ENCODE measurements at places on chromosomes 11 and 22.

DNA sequence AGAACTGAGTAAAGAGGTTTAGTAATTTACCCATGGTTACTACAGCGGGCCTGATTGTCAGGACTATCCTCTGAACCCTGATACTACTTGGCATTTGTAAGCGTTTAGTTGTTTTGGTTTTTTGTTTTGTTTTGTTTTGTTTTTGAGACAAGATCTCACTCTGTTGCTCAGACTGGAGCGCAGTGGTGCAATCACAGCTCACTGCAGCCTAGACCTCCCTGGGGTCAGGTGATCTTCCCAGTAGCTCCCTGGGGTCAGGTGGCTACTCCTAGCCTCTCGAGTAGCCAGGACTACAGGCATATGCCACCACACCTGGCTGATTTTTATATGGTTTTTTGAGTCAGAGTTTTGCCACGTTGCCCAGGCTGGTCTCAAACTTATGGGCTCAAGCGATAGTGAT, 118.6 kb downstream of the WNT11 start:
- no peak for DNase-seq

DNA sequence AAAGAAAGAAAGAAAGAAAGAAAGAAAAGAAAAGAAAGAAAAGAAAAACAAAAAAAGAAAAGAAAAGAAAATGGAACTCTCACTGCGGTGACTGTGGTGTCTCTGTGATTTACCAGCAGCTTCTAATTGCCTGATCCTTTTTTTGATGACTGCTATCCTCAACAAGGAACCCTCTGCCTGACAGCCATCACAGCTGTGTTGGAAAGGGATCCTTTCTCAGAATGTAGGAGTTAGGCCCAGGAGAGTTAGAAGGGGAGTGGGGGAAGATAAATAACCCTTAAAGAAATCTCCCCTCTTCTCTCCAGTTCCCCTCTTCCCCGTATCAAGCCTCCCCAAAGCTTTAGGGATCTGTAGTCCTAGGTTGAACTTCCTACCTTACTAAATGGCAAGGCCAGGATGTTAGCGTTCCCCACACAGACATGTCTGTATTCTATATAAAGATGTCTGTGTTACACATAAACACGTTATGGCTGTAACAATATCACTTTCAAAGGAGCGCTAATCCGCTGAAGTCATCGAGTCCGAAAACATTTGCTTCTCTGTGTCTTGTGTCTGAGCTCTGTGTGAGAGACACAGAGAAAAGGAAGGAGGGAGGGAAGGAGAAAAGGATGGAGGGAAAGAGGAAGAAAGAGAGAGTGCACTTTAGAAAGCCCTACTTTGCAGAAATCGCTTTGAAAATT, 26.8 kb upstream of the WT1 start:
- no peak for DNase-seq

- DNase-seq: no peak
Observed at GRCh38 chr11:77656362-77656761, 18.8 kb upstream of the CLNS1A start.

GRCh38 chr11:90747057-90747456, 524.2 kb upstream of the CHORDC1 start:
- no peak for DNase-seq

GRCh38 chr22:30556388-30556787, 9.8 kb upstream of the SEC14L6 start:
- DNase-seq: no peak

GRCh38 chr11:104799251-104799650, 99.0 kb downstream of the CASP12 start:
- DNase-seq: no peak

DNA sequence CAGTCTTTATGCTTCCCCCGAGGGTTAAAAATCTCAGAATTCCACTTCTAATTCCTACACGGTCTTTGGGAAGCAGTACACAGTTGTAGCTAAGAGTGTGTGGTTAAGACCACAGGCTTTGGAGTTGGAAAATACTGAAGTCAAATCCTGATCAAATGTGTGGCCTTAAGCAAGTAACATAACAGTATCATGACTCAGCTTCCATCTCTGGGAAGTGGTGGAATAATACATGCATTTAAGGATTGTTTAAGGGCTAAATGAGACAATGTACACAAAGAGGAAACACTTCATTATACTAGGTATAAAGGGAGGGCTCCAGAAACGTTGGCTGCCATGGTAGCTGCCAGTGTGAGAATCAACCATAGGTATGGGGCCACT, 71.5 kb downstream of the FAT3 start:
- DNase-seq: no peak

GRCh38 chr22:32473388-32473952, 1.1 kb upstream of the FBXO7 start:
- no peak for DNase-seq

- no peak for DNase-seq
Observed at GRCh38 chr11:36141196-36141953, 147.8 kb downstream of the COMMD9 start.

GRCh38 chr22:46446799-46447198, 90.6 kb downstream of the CELSR1 start:
- DNase-seq: no peak

GRCh38 chr22:39514373-39514973, 5.9 kb upstream of the ATF4 start:
- no peak for DNase-seq

- DNase-seq: no peak
Observed at GRCh38 chr11:8204596-8204995, 35.8 kb upstream of the RIC3 start.

GRCh38 chr11:45577752-45578151, 87.7 kb downstream of the CHST1 start:
- no peak for DNase-seq

DNA sequence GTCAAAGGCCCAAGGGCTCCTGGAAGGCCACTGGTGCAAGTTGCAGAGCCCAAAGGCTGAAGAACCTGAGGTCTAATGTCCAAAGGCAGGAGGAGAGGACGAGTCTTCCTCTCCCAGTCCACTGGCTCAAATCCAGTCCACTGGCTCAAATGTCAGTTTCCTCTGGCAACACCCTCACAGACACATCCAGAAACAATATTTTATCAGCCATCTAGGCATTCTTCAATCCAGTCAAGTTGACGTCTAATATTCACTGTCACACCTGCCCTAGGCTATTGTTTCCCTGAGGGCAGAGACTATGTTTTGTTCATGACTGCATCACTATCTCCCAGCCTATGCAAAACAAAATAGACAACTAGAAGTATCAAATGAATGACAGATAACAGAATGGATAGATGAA, 148.1 kb downstream of the SPON1 start:
- no peak for DNase-seq

GRCh38 chr11:103807806-103808205, 228.6 kb upstream of the DDI1 start:
- no peak for DNase-seq

DNA sequence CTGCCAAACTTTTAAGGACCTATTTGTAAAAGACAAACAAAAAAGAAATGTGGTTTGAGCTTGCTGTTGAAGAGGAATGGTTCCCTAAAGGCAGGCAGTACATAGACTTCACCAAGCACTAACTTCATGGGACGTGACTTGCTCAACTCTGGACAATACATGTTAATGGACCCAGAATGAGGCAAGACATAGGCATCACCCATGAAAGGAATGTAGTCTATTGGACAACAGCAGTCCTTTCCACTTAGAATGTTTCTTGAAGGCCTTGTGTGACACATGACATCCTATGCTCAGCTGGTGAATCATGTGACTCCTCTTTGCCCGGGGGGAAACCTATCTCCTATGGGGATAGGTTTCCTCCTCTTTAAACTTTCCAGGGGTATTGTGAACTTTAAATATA, 246.4 kb upstream of the BLID start:
- DNase-seq: no peak

- no peak for DNase-seq
Observed at GRCh38 chr22:31917227-31917921, 27.0 kb upstream of the YWHAH start.

DNA sequence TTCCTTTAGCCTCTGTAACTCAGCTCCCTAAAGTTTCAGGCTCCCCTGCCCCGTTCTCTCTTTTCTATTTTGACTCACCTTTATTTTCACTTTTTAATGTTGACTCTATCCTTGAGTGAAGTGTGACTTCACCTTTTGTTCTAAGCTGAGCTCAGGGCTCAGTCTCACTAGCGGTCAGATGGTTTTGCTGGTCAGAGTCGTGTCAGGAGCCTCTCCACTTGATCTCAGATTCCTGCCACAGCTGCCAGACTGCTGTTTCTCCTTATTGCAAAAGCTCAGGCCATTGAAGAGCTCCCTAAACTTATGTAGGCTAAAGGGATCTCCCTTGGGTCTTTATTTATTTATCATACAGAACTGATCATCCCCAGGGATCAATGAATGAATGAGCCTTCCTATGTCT, 13.7 kb upstream of the POU2AF2 start:
- no peak for DNase-seq

DNA sequence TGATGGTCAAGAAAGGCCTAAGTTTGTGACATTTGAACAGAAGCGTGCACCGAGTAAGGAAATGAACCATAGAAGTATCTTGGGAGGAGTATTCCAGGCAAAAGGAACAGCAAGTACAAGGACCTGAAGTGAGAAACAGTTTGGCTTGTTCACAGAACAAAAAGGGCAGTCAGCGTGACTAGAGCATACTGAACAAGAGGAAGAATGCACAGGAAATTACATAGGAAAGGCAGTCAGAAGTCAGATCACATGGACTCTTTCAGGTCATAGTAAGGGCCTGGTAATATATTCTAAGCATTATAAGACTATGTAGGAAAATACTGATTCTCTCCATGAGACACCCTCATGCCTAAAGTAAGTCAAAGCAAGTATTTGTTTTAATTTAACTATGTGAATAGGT, 52.3 kb upstream of the GAB2 start:
- no peak for DNase-seq

- DNase-seq: no peak
Observed at GRCh38 chr11:61782841-61783240, 9.6 kb downstream of the TMEM258 start.

DNA sequence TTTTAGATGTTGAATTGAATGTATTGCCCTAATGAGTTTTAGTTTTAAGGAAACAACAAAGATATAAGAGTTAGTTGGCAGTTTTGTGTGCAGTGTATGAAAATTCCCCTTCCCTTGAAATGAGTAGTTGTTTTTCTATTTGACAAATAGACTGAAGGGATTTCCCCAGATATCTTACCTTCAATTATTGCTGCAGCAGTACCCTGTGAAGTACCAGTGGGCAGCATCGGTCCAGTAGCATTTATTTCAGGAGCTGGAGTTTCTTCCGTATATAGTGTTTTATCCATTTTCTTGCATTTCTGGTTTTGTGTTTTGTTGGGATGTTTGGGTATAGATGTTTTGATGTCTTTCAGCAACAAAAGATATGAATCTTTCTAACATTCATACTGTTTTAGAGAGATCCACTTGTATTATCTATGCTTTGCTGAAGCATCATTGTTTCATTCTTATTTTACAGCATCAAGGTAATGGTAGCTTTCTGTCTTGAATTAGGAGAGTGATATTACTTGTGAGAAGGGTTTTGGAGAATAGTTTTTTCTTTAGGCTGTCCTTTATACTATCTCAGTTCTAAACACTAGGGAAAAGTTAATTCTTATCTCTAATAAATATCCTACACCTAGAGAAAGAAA, 7.4 kb downstream of the KMT2A start:
- DNase-seq: no peak

DNA sequence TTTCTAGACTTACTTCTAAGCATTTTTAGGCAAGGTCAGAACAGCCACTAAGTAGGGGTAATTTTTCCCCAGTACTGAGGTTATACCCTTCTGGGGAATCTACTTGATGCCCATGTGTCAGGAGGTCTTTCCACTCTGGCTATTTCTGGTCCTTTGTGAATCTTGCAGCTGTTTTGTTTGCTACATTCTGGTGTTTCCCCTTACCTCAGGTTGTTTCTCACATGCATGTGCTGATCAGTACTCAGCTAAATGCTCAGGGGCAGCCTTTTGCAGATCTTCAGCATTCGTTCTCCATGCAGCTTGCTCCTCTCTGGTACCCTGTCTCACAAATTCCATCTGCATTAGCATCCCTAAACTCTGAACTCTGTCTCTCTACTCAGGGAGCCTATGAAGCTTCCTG, 303.6 kb downstream of the SOX6 start:
- DNase-seq: no peak

- no peak for DNase-seq
Observed at GRCh38 chr22:32852395-32853251, 51.1 kb downstream of the TIMP3 start.

Data from stimulated activated CD4-positive, alpha-beta T cell treated with anti-CD3 and anti-CD28 coated beads, Interleukin-15, amount 100 ng/mL, for 48 hours (primary cell).